ENCODE measurements at places on chromosomes 12 and 14.
A peak's percentile ranks its signal among the peaks of the same experiment; 100 is the strongest.

GRCh38 chr14:61599942-61600341, 95.4 kb upstream of the HIF1A start:
- DNase-seq = no peak

GRCh38 chr12:70772836-70773235, 135.6 kb upstream of the PTPRB start:
- no peak for DNase-seq

- DNase-seq = no peak
These were observed 328.6 kb downstream of the PCNX1 start for GRCh38 chr14:71235875-71236274.

DNA sequence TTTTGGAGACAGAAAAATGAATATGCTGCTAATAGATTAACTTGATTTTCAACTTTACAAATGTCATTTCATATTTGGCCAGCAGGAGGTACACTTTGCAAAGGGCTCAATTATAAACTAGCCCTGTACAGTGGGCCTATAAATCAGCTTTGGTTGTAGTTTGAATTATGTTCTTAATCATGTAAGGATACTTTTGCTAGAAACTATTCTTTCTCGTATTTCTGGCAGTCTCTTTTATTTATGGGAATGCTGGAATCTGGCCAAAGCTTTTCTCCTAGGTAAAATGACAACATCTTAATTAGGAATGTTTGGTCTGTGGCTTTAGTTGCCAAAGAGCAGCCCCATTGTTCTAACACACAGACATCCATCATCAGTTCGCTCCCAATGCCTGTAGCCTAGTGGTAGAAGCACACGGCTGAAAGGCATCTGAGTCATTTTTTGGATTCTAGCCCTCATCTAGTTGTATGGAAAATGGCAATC, 1322.3 kb upstream of the SEL1L start:
- DNase-seq = no peak

GRCh38 chr12:117686911-117687377, 281.8 kb downstream of the KSR2 start:
- no peak for DNase-seq

DNA sequence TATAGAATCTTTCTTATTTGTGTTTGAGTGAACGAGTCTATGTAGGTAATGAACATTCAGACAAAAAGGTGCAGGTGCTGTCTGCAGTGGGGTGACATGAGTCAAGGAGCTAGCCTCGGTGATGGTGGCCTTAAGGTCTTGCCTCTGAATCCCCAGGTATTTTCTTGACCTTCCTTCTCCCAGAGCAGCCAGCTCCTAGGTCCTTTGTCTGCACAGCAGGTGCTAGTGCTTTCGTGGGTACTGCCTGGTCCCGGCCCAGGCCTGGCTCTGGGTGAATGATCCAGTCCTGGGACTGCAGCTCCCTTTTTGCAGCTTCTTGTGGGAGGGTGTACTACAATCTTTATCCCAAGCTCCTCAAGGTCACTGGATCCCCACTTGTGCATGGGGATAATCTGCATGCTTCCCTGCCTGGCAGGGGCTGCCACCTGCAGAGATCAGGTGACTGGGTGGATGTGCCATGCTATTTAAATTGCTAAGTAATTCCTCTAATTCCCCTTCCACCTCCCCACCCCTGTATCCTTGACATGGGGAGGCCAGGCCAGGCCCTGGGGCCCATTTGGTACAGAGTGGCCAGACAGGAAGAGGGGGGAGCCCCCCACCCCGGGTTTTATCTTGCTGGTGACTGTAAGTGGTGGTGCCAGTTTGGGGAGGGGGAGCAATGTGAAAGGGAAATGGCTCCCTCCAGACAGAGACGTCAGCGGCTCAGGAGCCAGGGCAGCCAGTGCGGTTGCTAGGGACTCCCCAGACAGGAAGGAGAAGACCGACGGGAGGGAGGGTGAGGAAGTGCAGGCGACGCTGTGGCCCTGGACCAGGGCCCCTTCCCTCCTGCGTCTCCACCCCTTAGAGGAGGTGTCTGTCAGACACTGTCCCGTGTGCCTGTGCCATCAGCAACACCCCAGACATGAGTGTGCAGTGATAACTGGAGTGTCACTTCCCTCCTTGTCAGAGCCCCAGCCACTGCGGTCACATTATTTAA, 6.7 kb downstream of the VASH1 start:
- peak; percentile 73 for DNase-seq

- DNase-seq = no peak
These were observed 1.8 kb upstream of the PAH start for GRCh38 chr12:102918840-102919239.

DNA sequence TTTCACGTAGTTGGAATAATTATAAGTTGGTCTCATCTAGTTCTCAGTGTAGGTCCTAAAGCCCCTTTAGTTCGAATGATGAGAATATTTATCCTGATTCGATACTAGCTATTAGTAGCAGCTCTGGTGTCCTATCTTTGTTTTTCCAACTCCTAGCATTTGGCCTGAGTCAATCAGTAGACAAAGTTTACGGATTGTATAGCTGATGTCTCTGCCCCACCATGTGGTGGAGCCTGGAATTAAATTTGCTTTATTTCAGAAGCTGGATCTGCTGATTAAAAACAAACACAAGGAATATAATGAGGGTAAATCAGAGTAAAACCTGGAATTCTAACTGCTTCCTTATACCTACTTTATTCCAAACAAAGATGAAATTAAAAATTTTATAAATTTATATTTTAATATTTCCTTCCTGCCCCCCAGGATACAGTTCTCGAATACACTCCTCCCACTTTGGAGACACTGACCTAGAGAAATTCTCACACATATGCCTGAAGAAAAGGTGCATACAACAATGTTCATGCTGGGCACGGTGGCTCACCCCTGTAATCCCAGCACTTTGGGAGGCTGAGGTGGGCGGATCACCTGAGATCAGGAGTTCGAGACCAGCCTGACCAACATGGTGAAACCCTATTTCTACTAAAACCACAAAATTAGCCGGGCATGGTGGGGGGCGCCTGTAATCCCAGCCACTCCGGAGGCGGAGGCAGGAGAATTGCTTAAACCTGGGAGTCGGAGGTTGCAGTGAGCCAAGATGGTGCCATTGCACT, 7.6 kb upstream of the BRMS1L start:
- no peak for DNase-seq

DNA sequence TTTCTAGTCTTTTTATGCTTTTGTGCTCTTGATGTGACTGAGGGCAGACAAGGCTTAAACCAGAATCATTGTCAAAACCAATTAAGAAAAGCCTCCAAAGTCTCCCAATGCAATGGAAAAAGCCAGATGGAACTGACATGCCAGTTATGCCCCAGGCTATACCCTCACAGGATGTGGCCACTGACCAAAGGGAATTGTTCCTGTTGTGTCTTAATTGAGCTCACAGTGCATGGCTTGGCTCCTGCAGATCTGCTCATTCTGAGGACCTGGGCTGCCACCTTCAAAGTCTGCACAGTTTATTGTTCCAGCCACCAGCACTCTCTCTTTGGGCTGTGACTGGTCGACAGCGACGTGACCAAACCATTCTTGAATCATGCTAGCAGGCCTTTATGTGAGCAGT, 17.1 kb upstream of the BICD1 start:
- no peak for DNase-seq

GRCh38 chr14:51209457-51209856, 30.6 kb upstream of the TMX1 start:
- DNase-seq = no peak

DNA sequence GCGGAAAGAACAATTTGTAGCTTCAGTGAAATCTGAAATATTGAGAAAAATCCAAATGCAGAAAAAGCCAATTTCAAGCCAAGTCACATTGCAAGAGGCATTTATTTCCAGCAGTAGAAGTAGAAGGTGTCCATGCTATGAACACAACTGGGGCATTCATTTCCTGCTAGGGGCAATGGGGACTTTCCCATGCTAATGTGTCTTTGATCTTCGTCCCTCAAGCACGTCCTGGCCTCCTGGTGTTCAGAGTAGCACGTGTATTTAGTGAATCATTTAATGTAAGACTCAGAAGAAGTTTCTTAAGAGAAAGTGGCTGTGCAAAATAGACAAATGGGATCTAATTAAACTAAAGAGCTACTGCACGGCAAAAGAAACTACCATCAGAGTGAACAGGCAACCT, 267.9 kb downstream of the TMEM132C start:
- DNase-seq = no peak

DNA sequence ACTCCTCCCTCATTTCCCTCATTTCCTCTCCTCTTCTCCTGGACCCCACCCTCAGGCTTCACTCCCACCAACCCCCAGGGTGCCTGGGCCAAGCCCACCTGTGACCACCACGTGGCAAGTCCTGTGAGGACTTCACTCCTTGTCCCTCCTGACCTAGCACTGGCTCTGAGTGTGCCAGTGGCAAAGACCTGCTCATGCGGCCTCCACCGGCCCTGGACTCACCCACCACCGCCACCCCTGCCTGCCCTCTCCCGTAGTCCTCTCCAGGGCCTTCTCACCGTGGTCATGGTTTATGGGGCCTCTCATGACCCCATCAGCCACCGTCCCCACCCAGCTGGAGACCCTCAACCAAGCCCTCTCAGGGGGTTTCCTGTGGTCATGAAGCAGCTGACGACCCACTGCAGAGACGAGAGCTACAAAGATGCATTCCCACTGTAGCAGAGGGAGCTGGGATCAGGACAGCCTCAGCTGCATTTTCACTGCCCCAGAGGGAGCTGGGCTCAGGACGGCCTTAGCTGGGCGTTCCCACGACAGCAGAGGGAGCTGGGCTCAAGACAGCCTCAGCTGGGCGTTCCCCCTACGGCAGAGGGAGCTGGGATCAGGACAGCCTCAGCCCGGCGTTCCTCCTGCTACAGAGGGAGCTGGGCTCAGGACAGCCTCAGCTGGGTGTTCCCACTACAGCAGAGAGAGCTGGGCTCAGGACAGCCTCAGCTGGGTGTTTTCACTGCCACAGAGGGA, 3.2 kb upstream of the C14orf180 start:
- DNase-seq = no peak

- DNase-seq = no peak
These were observed 106.8 kb downstream of the CALM1 start for GRCh38 chr14:90503582-90503981.

DNA sequence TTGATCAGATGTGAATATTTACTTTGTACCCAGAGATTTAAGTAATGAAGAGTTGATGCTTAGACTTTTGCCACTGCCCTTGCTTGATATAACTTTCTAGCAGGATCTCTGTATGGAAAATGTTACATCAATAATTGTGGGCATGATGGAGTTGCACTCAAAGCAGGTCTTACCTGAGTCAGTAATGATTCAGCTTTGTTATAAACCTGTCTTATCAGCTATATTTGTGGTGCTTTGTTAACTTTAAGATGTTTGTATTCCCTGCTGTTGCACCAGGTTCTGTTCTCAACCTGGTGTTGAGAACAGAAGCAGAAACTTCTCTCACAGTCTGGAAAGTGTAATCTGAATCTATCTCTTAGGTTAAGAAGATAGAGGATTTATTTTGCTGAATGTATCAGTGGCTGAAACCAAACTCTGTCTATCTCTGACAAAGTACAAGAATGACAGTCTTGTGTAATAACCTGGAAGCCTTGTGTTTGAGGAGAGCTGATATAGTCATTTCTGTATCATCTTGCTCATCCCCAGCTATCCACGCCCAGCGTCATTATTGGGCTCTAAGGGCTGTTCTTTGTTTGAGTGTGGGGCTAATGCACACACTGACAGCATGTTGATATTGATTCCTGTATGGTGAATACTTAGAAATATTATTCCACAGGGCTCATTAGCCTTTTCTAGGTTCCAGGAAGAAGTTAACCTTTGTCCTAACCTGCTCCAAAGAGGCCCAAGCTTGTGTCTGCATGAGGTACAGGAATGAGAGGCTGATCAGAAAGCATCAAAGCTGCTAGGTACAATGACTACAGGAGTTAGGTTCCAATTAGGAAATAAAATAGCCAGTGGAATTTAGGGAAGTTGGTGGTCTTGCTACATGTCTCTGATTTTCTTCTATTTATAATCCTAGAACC, 3.6 kb downstream of the AKAP6 start:
- DNase-seq = no peak

DNA sequence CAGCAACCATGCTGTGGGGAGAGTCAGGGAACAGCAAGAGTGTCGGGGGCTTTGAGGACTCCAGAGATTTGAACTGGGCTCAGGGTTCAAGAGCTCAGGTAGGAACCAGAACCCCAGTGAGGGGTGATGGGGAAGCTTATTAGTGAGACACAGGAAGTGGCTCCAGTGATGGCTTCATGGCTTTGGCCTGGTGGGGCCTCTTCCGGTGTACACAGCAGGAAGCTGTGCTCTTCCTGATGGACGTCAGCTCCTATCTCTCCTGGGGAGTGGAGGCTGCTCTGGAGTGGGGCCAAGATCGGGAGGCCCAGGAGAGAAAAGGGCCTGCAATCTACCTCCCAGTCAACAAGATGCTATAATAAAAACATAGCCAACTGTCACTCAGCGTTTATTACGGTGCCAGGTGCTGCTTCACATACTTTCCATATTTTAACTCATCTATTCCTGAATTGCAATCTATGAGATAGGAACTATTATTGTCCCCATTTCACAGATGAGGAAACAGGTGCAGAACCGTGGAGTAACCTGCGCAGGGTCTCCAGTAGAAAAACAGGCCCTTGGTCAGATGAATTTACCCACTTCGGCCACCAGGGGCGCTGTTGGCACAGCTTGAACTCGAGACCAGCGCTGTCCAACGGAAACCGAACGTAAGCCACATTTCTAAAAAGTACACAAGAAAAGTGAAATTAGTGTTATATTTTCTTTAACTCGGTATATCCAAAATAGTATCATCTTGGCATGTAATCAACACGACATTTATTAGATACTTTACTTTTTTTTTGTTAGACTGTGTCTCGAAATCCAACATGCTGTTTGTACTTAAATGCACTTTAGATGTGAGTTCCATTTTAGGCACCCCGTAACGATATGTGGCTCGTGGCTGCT, 63.6 kb upstream of the DLK1 start:
- DNase-seq = peak; percentile 37

DNA sequence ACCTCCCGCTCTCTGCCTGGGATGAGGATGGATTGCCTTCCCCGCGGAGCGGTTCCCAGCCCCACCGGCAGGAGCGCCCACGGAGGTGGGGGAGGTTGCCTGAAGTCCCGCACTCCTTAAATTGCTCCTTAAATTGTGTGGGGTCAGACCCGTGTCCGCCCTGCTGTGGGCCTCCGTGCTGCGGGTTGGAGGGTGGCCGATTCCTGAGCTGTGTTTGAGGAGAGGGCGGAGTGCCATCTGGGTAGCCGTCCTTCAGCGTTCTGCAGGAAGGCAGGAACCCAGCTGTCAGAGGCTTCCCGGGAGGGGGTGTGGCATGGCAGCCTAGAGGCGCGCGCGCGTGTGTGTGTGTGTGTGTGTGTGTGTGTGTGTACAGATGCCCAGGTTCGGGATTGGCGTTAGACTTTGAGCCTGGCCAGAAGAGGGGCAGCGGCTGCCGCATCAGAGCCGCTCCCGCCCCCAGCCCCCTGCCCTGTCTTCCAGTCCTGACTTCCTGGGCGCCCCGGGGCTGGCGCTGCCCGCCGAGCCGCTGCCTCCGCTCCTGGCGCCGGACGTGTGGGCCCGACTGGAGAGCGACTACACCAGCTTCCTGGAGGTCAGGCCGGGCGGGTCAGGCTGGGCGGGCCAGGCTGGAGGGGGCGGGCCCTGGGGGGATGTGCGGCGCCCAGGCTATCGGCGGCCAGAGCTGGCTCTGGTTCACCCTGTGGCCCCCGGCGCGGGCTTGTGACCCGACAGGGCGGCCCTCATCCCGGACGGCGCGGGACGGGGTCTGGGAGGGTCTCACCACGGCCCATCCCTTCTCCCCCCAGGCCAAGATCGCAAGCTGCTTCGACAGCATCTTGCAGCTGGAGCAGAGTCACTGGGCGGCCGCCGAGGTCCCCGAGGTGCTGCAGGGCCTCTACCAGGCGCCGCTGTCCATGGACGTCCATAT, 9.2 kb downstream of the EXOC3L4 start:
- no peak for DNase-seq

- DNase-seq = no peak
These were observed 116.0 kb downstream of the PRICKLE1 start for GRCh38 chr12:42473561-42473960.

GRCh38 chr12:131824450-131824849, 3.7 kb upstream of the MMP17 start:
- no peak for DNase-seq
